T-helper 9 cell (primary cell): ENCODE measurements at places on chromosomes 11 and 22.

- no peak for DNase-seq
These were observed 61.4 kb upstream of the PTPRJ start for GRCh38 chr11:47918882-47919495.

DNA sequence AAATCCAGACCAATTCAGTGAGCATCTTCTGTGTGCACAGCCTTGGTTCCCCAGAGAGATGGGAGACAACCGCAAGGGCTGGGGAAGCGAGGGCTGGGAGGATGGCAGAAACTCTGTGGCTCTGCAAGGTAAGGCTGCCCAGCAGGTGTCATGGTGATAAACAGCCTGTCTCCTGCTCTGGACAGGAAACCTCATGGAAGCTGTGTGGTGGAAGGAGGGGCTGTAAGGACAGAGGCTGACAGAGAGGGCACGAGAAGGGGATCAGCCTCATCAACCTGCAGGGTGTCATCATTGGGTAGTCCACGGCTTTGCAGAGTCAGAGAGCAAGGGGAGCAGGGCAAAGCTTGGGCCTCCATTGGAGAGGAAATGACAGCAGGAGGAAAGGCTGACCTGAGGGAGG, 138.4 kb upstream of the CADM1 start:
- no peak for DNase-seq

DNA sequence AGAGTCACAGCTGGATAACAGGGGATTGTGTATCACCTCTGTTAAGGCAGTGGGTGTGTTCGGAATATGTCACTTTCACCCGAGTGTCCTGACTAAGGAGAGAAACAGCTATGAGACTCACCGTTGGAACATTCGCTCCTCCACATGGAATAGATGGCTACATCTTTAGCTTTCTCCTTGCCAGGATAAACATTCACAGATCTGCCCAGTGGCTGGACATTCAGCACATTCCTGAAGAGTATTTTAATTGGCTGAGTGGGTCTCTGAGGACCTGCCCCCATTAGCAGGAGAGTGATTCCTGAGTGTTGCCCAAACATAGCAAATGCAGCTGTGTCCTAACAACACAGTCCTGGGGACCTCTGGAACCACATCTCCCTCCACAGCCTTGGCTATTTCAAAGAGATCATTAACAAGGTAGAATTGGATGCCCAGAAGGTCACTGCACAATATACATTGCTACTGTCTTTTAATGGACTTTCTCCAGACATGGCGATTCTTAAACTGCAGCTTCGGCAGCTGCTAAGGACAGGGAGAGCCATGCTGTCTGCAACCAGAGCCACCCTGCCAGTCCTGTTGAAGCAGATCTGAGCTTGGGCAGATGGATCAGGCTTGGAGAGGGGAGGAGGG, 435.0 kb upstream of the CADM1 start:
- DNase-seq: no peak

DNA sequence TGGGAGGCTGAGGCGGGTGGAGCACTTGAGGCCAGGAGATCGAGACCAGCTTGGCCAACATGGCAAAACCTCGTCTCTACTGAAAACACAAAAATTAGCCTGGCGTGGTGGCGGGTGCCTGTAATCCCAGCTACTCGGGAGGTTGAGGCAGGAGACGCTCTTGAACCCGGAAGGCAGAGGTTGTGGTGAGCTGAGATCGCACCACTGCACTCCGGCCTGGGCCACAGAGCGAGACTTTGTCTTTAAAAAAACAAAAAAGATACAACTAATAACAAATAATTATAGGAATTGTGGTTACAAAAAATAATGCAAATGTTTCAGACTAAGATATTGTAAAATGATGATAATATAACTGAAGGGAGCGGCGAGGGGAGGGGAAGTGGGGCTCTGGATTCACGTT, 90.3 kb upstream of the RTL6 start:
- DNase-seq: no peak

DNA sequence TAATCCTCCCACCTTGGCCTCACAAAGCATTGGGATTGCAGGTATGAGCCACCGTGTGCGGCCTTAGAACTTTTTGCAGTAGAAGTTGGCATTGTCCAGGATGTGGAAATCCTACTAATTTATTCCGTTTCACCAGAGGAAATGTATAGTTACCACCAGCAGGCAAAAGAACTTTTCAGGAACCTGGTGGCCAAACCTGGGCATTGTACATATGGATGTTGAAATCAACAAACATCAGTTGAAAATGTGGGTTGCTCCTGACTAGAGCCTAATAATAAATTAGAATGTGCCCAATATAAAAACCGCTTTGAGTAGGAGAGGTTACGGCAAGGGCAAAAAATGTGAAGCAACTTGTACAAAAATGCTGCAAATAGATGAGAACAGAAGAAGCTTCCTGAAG, 40.7 kb upstream of the XBP1 start:
- no peak for DNase-seq
